ENCODE measurements at places on chromosomes 3 and 15. TPM values are rescaled to one million over a fixed set of nuclear protein-coding genes. Genes with fewer than 3 reads are reported as not detected.
A peak's percentile ranks its signal among the peaks of the same experiment; 100 is the strongest.

GRCh38 chr3:152842413-152842812 is 7.5 kb downstream of the P2RY1 start:
- no peak for DNase-seq

The EXD1 gene
- not detected for total RNA-seq

The TRPM1 gene
- 0.03 TPM for total RNA-seq

- no peak for DNase-seq
Measured at GRCh38 chr3:61073566-61074165, 177.6 kb downstream of the FHIT start.

DNA sequence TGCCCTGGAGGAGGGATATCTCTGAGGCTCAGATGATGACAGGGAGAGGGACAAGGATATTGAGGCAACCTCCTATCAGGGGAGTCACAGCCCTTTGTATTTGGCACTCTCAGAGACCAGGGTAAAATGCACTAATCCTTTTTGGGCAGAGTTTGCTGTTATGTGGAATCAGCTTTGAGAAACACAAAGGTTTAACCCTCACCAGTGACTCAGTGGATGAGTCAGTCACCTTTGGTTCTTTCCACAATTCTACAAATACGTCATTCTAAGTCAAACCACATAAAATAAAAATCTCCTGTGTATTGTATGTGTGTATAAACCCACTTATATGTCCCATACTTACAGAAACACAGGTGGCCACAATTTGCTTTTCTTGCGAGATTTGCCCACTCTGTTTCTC is 5.1 kb downstream of the LSAMP start:
- DNase-seq = peak; percentile 88

GRCh38 chr3:139558351-139559266 is 19.1 kb upstream of the RBP1 start:
- DNase-seq = no peak

DNA sequence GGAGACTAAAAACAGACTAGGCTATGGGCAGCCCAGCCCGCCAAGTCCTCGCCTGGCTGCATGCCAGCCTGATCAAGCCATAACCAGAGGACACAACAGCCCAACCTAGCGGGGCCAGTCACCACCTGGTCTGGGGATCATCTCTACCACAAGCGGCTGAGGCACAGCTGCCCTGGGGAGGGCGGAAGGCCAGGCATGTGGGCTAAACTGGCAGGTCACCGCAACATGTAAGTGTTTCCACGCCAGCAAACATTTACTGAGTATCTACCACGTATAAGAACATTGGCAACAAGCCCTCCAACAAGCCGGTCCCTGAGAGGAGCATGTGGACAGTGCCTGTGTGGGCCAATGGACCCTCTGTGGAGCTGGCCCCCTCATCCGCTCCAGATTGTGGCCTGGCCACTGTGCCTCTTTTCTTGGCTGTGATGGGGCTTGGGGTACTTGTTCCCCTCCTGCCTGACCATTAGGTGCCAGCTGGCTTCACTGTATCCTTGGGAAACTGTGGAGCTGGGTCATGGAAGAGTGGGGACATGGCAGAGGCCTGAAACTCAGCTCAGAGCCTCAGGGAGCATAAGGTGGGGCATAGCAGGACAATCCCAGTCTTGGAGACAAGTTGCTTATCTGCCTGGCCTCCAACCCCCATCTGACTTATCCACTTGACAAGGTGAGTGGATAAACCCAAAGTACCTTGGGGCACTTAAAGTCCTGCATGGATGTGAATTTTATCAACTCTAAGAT is 9.0 kb downstream of the UBXN7 start:
- DNase-seq = no peak

DNA sequence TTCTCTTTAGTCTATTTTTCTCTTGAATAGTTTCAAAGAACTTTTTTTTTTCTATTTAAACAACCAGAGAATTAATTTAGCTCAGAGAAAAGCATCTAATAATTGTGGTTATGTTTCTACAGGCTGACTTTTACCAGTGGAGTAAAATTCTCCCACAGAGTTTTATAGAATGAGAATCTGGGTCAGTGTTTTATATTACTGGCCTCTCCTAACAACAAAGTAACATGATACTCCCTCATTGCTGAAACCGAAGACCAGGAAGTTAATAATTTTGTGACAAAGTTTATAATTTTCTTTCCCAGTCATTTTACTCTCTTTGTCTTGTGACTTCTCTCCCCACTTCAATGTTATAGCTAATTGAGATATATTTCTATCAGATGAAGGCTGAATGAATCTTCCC is 946.9 kb downstream of the EPHA3 start:
- no peak for DNase-seq

DNA sequence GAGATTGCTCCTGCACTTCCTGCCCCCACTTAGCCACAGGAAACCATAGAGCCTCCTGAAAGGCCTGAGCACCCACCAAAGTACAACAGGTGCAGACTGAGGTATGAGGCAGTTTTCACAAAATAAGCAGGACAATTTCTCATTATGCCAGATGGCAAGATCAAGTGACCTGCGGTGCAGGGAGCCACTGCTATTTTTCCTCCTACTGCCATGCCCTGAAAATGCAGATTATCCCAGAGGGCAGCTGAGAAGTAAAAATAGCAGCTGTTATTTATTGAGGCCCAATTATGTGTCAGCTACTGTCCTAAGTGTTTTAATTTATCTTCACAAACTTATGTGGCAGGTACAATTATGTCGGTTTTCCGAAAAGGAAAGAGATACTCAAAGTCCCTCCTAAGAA is 209.5 kb upstream of the ST8SIA2 start:
- no peak for DNase-seq

- DNase-seq = no peak
Measured at GRCh38 chr15:65901336-65901735, 32.0 kb downstream of the RAB11A start.

The HYKK gene
- 0.57 TPM for total RNA-seq

GRCh38 chr3:129651435-129652202 is 45.1 kb upstream of the PLXND1 start:
- peak; percentile 95 for DNase-seq

The AQP9 gene
- total RNA-seq = not detected

GRCh38 chr3:195425849-195426248 is 17.0 kb downstream of the ACAP2 start:
- DNase-seq = no peak

The C2CD4B gene
- not detected for total RNA-seq

The SLC35G2 gene
- 38.7 TPM for total RNA-seq

DNA sequence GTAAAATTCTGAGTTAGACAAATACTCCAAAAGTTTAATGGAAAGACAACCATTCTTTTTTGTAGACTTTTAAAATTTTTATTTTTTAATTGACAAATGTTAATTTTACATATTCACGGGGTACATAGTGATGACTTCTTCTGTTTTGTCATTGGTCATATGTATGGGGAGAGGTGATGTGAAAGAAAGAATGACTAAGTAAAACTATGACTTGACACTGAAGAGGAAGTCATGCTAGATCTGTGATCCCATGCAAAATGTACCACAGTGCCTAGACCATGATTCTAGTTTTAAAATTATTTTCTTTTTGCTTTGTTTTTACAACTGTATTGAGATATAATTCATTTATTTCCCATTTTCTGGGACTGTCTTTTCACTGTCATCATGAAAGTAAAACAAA is 281.6 kb downstream of the MBNL1 start:
- peak; percentile 36 for DNase-seq

The CYP1A1 gene
- 2.5 TPM for total RNA-seq

The NPAP1 gene
- total RNA-seq = not detected

DNA sequence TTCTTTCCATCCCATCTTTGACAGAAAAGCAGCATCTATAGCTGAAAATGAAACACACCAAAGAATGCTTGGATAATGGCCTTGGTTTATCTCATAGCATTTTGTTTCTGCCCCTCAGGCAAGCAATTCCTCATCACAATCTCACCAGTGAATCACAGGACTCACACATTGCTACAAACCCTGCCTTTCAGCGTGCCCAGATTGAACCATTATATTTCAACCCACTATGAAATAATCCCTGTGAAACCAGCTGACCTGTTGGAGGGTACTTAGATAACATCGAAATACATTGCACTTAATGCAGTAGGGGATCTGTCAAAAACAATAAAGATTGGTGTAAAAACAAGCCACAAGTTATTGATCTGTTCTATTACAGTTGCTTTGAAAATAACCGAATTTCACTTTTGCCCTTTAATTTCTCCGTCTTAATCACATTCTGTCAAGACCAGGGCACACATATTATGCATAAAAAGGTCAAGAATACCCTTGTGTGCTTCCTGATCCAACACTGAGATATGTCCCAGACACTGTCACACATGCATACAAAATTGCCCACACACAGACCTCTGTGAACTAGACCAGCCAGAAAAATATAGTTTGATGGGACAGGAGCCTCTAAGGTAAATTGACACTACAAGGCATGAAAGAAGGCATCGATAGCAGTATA is 839.8 kb downstream of the NTRK3 start:
- no peak for DNase-seq

The TF gene
- 0.90 TPM for total RNA-seq

- DNase-seq = no peak
Measured at GRCh38 chr3:178494386-178494785, 41.9 kb upstream of the KCNMB2 start.

The CFAP91 gene
- not detected for total RNA-seq

The SNX33 gene
- 9.4 TPM for total RNA-seq

The MME gene
- 186 TPM for total RNA-seq

GRCh38 chr3:62577153-62577552 is 203.8 kb upstream of the FEZF2 start:
- DNase-seq = no peak

- DNase-seq = peak; percentile 79
Measured at GRCh38 chr15:92385096-92385495, 8.6 kb upstream of the ST8SIA2 start.

- peak; percentile 32 for DNase-seq
Measured at GRCh38 chr15:55587321-55588069, 650 bp downstream of the PYGO1 start.

DNA sequence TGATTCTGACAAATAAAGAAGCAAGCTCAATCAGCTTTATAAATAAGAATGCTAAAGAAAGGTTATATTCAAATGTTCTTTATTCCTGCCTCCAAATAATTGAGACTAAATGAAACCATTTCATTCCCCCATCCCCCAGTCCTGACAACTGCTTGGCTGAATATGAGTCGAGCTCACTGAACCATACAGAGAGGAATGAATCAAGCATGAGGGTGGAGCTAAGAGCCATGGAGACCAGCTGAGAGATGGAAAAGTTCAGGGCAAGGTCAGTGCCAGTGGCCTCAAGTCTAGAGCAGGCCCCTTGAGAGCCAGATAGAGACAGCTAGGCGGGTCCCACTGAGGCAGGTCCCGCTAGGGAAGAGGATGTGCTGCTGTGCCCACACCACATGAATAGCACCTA is 188.7 kb upstream of the EIF1B start:
- peak; percentile 62 for DNase-seq

DNA sequence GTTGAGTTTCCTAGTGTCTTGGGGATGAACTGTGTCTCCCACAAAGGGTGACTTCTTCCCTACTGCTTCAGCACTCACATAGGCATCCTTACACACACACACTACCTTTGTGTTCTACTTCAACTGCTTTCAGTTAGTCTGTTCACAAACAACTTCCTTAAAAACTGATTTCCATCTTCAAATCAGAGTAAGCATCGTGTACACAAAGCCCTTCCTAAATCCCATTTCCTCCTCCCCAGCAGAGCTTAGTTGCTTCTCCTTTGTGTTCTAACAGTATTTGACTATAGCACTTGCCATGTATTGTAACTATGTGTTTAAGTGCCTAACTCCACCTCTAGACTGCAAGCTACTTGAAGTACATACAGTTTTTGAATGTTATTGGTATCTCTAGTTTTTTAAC is 71.7 kb downstream of the TNIK start:
- DNase-seq = no peak

DNA sequence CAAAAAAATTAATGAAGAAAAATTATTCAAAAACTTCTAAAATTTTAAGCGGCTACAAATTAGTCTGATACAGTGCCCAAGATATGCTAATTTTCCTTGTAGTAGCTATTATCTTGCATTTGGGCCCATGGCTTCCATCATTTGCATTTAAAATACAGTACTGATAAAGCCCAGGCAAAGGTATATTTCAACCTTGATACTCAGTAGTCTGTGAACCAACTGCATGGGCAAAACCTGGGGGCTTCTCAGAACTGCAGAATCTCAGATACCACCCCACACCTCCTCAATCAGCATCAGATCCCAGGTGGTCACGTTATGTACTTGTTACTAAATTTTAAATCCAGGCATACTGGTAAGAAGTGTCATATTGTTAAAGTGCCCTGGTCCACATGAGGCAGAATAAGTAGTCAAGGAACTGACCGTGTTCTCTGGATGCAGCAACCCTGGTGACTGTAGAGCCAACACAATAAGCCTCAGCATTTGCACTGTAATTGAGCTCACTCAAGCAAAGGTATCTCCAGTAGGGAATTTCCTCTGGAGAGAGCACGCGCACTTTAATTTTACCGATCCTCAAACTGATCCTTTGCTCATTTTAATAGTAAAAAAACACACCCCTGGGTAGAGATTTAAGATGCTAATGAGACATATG is 31.9 kb downstream of the ZNF385D start:
- DNase-seq = no peak

The FAM81A gene
- 5.0 TPM for total RNA-seq

The GABRA5 gene
- total RNA-seq = 0.97 TPM

GRCh38 chr15:59492389-59493377 is 54.7 kb downstream of the FAM81A start:
- peak; percentile 69 for DNase-seq

- DNase-seq = no peak
Measured at GRCh38 chr3:69925506-69925905, 74.0 kb upstream of the SAMMSON start.

The FGF7 gene
- 0.02 TPM for total RNA-seq

DNA sequence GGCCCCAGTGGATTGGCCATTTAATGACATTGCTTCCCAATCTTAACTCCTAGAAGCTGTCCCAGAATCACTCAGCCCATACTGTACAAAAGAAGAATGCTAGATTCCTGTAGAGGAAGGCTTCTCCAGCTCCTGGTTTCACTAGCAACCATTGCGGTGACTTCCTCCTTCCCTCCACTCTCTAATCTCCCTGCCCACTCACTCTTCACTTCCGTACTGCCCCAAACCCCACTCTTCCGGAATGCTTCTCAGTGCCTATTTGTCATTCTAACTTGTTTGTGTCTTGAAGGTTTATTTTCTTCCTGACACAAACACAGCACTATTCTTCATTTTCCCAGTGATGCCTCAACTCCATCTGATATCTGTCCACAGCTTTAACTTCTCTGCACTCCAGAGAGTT is 97.1 kb upstream of the SPATA16 start:
- DNase-seq = no peak

The ANKRD63 gene
- total RNA-seq = not detected

The ARGFX gene
- not detected for total RNA-seq

The MAPKBP1 gene
- 20.6 TPM for total RNA-seq

The PGBD4 gene
- 3.0 TPM for total RNA-seq

- peak; percentile 74 for DNase-seq
Measured at GRCh38 chr15:101242160-101242998, 9.5 kb downstream of the CHSY1 start.

The HEMK1 gene
- 14.0 TPM for total RNA-seq

The LEKR1 gene
- not detected for total RNA-seq

GRCh38 chr3:86702381-86702958 is 288.5 kb downstream of the VGLL3 start:
- DNase-seq = no peak
